CD4-positive, alpha-beta T cell treated with Interleukin-10 for 1 hour (primary cell): ENCODE measurements at places on chromosomes 2 and 18.

- no peak for DNase-seq
Measured at GRCh38 chr2:187612857-187613256, 58.6 kb upstream of the TFPI start.

DNA sequence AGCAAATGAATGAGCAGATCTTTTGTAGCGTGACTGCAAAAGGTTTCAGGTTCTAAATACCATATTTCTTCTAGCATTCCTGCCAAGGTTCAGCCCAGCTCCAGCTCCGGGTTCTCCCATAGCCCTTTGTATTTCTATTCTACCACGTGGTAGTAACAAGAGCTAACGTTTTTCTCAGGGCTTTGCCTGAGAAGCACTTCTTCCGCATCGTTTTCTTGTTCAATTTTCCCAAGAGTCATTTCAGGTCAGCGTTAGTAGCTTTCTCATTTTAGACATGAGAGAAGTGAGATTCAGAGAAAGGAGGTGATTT lies 120.1 kb upstream of the MYCN start:
- DNase-seq: no peak

GRCh38 chr2:68363721-68364120 lies 1.4 kb upstream of the PLEK start:
- DNase-seq: no peak

- DNase-seq: no peak
Measured at GRCh38 chr2:173462892-173463840, 108.5 kb downstream of the CDCA7 start.

DNA sequence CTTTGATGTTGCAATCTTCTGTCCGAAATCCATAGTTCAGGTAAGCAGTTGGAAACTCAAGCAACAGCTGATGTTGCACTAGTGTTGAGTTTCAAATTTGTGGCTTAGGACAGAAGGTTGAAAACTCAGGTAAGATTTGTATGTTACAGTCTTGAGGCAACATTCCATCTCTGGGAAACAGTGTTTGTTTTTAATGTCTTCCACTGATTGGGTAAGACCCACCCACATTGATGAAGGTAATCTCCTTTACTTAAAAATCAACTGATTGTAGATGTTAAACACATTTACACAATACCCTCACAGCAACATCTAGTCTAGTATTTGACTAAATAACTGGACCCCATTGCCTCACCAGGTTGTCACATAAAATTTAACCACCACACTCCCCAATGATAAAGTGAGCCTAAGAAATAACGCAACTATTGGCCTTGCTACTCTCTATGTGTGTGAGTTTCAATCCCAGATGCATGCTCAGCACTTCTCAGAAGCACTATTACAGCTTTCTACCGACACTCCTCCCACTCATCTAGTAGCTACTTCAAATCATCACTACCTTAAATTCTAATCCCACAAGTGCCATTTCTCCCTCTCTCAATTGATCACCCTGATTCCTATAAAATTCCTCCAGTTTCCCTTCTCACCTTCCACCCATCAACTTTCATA lies 164.0 kb downstream of the MBD2 start:
- no peak for DNase-seq

- no peak for DNase-seq
Measured at GRCh38 chr2:217065695-217066405, 206.0 kb upstream of the TNP1 start.
